KG1 (cell line): ENCODE measurements at places on chromosomes 2 and 18.

- no peak for DNase-seq
These were observed 163.6 kb downstream of the AGPS start for GRCh38 chr2:177556153-177556552.

- DNase-seq, result no peak
These were observed 101.3 kb downstream of the ANKRD44 start for GRCh38 chr2:197209246-197209645.

- no peak for DNase-seq
These were observed 18.1 kb upstream of the SERPINB2 start for GRCh38 chr18:63869374-63869773.

- DNase-seq, result no peak
These were observed 373.0 kb downstream of the CDH2 start for GRCh38 chr18:27803957-27804356.

DNA sequence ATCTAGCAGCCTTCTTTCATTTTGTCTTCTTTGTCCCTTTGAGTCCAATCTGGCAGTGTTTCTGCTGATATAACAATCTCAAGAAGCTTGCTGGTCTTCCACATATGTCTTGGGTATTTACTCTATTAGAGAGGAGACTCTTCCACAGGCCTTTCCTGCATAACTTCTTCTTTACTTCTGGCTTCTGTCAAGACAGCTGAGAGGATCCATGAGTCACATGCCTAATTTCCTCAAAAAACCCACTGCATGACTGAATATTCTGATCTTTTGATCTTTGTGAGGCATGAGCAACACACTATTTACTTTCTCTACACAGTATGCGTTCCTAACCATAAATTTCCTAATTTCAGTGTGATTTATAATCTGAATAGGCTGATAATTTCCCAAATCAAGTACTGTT lies 5.1 kb upstream of the DCC start:
- DNase-seq, result no peak

DNA sequence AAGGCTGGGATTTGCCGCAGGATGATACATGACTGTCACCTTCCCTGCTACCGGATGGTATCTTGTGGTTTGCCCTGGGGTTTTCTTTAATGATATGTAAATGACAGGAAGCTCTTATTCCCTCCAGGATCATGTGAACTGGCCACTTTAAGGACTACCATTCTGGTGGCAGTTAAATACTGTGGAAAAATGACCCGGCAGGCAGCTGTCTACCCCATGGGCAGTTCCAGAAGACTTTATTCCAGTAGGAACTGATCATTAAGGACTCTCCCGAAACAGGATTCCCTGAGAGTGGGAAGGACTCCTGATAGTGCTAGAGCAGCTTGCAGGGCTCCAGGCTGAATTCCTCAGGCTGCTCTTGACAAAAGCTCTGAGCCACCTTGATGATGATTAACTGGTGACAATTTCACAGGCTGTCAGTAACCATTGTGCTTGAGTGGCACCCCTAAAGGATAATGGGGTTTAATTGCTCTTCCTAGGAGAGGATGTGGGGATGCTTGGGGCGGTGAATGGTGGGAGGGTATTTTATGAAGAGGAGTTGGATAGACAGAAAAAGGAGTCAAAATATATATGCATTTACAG lies 212.0 kb downstream of the CPS1 start:
- DNase-seq, result no peak

GRCh38 chr18:79589601-79590091 lies 90.0 kb upstream of the CTDP1 start:
- DNase-seq, result no peak

DNA sequence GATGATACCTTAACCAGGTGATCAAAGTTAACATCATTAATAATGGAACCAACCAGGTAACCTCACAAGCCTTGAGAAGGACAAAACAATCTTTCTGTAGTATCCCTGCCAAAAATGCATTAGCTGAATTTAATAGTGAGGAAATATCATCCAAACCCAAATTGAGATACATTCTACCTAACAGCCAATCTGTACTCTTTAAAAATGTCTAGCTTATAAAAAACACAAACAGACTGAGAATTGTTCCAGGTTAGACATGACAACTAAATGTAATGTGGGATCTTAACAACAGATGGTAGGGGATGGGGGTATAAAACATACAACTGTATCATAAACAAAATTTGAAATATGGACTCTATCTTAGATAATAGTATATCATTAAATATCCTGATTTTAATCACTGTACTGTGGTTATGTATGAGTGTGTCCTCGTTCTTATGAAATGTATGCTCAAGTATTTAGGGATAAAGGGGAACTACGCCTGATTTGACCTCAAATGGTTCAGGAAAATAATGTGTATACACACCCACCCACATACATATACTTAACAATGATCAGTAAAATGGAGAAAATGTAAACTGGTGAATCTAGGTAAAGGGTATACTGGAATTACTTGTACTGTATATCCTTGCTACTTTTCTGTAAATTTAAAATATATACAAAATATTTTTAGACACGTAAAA lies 1.7 kb downstream of the FANCL start:
- DNase-seq, result no peak

- no peak for DNase-seq
These were observed 107.1 kb upstream of the TCF4 start for GRCh38 chr18:55695091-55695490.

- DNase-seq, result no peak
These were observed 107.2 kb upstream of the UBE2E3 start for GRCh38 chr2:180873219-180873618.

DNA sequence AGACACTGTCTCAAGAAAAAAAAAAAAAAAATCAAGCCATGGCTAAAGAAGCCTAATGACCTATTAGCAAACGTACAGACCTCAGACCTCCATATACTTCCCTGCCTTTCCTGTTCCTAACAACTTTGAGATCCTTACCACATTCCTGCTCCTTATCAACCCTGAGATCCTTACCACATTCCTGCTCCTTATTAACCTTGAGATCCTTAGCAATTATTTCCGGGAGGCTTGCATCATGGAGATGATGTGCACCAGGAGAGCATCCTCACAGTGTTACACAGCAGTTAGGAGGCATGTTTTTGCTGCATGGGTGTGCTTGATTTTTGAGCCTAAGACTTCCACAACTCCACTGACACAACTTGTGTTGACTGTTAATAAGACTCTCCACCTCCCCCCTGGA lies 54.6 kb upstream of the RASGRP3 start:
- no peak for DNase-seq

DNA sequence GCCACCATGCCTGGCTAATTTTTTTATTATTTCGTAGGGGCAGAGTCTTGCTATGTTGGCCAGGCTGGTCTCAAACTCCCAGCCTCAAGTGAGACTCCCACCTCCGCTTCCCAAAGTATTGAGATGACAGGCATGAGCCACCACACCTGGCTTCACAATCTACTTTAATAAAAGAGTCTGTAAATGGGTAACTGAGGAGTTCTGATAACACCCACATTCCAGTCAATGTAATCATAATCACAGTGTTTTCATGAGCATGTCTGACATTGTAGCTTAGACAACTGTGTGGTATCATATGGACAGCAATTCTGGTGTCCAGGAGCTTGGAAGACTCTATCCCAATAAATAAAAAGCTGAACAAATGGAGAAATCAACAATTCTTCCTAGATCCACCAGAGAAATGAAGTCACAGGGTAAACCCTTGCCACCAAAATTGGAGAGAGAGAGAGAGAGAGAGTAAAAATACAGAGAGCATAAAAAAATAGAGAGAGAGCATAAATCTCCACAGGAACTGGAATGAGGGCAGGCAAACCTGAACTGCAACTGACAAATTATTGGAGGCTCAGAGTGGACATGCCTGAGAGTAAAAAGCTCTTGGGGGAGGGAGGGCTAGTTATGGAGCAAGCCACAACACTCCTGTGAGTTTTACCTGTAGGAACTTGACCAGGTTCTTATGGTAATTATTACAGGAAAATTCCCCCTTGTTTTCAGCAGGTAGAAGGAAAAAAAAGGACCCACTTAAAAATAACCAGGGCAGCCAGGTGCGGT lies 12.4 kb upstream of the NBEAL1 start:
- DNase-seq, result no peak

- no peak for DNase-seq
These were observed 47.7 kb downstream of the CMPK2 start for GRCh38 chr2:6818012-6818411.

GRCh38 chr2:70832386-70832785 lies 3.2 kb downstream of the CD207 start:
- no peak for DNase-seq
